ENCODE measurements at places on chromosomes 7 and 10.

DNA sequence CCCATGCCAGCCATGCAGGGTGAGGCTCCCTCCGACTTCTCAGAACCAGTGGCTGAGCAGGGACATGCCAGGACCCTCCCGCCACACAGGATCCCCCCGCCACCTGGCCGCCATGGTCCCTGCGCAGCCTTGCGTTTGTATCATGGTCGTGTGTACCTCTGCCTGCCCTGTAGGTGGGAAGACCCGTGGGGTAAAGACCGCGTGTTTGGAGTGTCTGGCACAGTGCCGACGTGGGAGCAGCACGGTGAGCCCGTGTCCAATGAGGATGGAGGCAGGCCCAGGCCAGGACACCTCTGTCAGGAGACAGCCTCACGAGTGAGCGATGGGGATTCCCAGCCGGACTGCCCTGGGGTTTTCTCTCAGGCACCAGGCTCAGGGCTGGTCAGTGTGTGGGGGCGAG, 31.9 kb downstream of the NKX6-2 start:
- DNase-seq = no peak

DNA sequence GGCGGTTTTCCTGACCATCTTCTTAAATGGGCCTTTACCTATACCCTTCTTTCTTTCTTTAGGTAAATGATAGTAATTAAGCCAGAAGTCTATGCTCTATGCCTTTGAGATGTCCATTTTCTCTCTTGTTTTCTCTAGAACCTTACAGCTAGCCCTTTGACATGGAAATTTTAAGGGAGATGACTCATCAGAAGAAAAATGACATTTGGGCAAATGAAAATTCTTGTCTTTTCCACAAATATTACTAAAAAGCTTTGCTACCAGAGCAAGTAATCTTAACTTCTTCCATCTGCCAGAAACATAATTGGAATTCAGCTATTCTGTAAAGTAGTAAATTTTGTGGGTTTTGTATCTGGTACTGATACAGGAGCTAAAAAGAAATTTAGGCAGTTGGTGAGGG, 59.5 kb downstream of the CCDC3 start:
- no peak for DNase-seq

- DNase-seq = no peak
Observed at GRCh38 chr10:122856902-122857301, 11.2 kb upstream of the CUZD1 start.

DNA sequence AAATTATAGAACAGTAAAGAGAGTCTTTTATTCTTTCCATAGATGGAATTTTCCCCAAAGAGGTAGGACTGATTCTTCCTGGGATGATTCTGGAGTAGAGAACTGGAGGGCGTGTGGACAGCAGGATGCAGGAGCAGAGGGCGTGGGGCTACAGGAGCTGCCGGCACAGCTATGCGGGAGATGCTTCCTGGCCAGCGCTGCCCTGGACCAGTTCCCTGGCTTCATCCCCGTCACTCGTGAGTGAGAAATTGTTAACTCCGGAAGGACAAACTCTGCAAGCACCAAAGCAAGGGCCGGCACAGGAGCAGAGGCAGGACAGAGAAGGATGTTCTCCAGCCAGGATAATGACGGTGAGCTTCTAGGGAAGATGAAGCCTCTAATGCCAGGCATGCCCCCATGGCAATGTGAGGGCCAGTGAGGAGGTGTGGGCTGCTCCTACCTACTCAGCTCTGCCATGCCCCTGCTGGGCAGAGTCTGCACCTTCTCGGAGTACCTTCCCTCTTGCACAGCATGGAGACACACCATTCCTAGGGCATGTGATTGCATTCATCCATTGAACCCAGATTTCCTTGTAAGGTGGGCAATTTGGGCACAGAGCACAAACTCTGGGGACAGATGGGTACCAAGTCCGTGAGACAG, 760.9 kb upstream of the IGFBP3 start:
- DNase-seq = no peak

DNA sequence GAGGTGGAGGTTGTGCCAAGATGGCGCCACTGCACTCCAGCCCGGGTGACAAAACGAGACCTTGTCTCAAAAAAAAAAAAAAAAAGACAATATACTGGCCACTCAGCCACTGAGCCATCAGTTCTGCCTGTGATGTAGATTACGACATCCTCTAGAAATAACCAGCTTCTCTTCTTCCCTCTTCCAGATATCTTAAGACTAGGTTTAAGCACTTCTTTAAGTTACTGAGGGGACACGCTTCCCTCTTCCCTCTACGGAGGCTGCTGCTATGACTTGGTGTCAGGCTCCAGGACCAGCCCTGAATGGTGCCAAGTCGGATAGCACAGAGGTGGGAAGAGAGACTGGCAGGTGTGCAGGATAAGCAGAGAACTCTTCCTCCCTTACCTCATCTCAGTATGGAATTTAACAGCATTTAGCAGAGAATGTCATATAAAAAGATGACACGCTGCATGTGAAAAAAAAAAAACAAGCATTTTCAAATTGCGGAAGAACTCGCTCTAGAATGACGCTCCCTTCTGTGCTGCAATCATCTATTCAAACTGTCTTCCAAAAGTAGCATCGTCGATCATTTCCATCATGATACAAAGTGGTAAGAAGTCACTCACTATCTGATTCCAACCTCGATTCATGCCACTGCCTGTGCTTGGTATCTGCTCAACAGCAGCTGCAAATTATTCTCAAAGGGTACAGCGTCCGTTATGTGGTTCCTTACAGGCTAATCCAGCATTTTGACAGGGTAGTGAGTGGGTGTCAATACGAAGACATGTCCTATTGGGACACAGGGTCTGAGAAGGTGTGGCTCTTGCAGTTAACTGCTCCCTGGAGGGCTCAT, 13.8 kb downstream of the DAGLB start:
- DNase-seq = no peak

- DNase-seq = no peak
Observed at GRCh38 chr7:4260867-4261600, 421.1 kb upstream of the FOXK1 start.

GRCh38 chr10:124997771-124998623, 56.1 kb downstream of the ZRANB1 start:
- DNase-seq = no peak

- DNase-seq = no peak
Observed at GRCh38 chr7:148856578-148856881, 27.6 kb downstream of the EZH2 start.

DNA sequence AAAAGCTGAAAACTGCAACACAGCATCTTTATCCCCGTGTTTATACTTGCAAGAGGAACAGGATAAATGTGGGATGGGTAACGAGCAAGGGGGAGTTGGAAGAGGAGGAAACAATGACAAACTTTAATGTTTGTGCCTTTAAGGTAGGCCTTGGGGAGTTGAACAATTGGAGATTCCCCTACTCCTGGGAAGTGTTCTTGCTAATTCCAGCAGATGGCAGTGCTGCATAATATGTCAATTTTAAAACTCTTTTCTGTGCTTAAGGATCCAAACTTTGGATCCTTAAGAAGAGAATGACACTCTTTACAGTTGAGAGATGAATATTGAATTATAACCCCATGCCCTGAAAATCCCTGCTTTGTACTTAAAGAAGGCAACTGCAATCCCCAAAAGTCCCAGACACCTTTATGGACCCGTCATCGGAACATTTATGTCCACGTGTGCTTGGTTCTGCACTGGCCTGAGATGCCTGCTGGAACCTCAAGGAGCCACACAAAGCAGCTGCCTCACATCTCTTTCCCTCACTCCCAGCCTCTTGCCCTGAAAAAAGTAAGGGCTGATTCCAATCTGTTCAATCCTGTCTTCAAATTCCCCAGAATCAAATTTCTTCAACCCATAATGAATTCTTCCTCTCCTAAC, 12.0 kb downstream of the IFIT5 start:
- peak; percentile 27 for DNase-seq

DNA sequence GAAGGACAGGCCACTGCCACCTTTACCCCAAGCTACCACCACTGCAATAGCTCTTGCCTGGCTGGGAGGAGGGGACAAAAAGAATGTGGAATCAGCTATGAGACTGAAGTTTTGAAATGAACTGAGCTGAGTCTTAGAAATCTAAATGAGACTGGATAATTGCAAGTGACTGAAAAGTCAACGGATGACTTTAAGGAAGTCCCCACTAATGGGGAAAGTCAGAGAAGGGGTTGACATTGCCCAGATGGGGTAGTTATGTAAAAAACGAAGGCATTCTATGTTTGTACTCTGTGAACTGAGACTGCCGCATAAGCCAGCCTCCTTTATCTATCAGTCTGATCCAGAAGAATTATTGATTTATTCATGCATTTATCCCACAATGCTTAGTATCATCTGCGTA, 67.2 kb downstream of the RBM20 start:
- DNase-seq = no peak

- no peak for DNase-seq
Observed at GRCh38 chr10:129709627-129710509, 242.8 kb downstream of the MGMT start.

DNA sequence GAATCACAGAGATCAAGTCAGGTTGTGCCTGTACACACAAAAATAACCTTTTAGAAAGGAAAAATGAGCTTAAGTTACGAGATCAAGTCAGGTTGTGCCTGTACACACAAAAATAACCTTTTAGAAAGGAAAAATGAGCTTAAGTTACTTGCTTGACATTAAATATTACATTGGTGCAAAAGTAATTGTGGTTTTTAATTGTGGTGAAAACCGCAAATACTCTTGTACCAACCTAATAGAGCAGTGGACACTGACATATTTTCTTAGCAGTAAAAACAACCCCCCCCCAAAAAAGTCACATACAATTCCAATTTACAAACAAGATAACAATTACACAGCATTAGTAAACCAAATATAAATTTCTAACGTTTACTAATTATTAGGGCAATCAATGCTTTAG, 595.6 kb downstream of the GRM8 start:
- no peak for DNase-seq

DNA sequence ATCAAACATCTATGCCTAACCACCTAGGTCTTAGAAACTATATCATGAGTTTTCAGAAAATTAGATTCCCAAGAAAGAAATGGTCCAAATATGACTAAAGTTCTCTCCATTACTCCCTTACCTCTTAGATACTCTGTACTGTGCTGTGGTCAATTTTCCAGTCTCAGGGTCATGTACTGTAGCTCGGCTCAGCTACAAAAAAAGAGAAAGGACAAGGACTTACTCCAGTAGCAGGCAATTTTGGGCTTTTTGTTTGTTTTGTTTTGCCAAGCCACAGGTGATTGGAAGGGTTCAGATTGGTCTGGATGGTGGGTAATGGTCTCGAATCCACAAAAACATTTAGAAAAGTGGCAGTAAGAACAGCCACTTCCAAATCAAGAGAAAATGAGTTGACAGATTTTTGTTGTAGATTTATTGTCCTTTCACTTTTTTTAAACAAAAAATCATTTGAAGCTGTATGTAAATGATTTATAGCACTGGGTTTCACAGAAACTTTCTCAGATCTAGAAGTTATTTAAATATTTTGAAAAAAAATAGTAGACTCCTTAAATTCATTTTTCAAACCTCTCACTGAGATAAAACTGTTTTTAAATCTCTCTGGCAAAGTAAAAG, 52.8 kb downstream of the P4HA1 start:
- DNase-seq = no peak

DNA sequence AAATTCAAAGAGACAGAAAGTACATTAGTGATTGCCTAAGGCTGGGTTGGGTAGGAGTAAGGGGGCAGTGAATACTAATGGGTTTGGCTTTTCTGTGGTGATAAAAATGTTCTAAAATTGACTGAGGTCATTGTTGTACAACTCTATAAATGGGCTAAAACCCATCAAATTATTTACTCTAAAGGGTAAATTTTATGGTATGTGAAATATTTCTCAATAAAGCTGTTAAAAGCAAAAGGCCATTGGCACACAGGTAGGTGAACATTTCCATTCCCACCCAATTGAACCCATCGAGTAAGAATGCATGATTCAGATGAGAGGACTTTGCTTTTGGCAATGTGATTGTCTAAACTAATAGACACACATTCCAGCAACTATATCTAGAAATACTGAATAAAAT, 579.4 kb downstream of the GATA3 start:
- no peak for DNase-seq

DNA sequence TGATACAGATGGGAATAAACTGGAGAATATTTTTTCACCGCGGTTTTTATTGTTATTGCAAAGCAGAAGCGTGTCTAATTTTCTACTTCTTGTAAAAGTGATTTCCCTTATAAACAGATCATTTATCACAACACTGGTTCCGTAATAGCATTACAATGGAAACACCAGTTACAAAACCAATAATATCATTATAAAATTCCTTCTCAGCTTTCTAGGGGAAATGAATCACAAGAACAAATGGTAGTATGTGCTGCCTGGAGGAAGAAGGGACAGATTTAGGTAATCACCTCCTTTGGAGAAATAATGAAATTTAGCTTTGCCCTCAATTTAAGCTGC, 2.4 kb upstream of the CCDC6 start:
- no peak for DNase-seq

GRCh38 chr10:130652544-130652943, 516.4 kb downstream of the GLRX3 start:
- no peak for DNase-seq

GRCh38 chr7:34575006-34575405, 83.0 kb upstream of the NPSR1 start:
- no peak for DNase-seq

GRCh38 chr7:128827971-128828711, 2.1 kb upstream of the FLNC start:
- DNase-seq = no peak

- DNase-seq = no peak
Observed at GRCh38 chr7:92156990-92157389, 22.0 kb downstream of the LRRD1 start.

DNA sequence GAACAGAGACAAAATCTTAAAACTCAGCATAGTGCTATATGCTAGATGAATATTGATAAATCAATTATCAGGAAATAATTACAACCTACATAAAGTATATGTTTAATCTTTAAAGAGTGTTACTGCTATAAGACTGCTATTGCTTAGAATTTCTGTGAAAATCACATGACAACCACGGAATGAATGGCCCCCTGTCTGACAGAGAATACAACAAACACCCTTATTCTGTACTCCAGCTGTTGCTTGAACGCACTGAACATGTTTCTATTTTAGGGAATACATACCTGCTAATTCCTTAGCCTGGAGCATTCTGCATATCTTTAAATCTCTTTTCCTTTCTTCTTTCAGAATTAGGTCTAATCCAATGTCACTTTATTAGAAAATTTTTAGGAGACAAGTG, 452.4 kb upstream of the PHF14 start:
- DNase-seq = no peak

DNA sequence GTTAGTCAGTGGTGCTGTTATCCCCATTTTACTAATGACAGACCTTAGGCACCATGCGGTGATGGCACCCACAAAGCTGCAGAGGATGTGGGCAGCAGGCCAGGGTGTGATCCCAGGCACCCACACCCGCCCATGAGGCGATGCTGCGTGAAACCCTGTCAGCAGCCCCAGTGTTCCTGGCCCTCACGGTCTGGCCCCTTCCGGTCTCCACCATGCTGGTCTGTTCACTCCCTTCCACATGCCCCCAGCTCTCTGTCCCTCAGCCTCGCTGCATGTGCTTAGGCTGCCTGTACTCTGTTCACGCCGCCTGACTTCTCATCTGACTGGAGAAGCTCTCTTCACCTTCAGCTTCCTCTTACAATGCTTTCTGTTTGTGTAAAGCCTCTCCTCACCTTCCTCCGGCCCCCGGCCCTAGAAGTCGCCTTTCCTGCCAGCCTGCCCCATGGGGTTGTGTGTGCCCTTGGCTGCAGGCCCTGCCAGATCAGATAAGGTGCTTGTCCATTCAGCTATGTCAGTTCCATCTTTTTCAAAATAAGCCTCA, 17.6 kb upstream of the ORAI2 start:
- peak; percentile 84 for DNase-seq

All from activated CD4-positive, alpha-beta T cell treated with anti-CD3 and anti-CD28 coated beads, Interleukin-2, Interleukin-4, amounts not matched to agents 100 ng/mL and 50 ng/mL, durations not matched to agents 16 hours and 8 hours (primary cell).